Stimulated activated naive CD8-positive, alpha-beta T cell treated with anti-CD3 and anti-CD28 coated beads, Interleukin-15, Interleukin-2, amounts not matched to agents 100 U/mL and 50 U/mL, for 24 hours (primary cell): ENCODE measurements at places on chromosomes 2 and 18.

DNA sequence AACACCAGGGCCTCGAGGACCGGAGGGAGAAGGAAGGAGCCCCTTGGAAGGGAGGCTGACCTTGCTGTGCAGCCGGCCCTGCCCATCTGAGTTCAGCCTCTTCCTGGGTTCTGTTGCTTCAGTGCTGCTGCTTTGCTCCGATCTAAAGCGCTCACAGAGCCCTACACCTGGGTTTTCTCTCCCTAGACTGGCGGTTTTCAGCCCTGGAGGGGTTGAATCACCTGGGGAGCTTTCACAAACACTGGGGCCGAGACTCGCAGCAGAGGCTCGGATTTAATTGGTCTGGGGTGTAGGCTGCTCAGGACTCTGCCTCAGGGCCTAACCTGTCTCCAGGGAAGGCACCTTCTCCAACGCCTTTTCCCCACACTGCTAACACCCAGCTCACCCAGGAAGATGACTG lies 40.9 kb upstream of the SMAD7 start:
- no peak for DNase-seq

- no peak for DNase-seq
These were observed 104.1 kb upstream of the FZD5 start for GRCh38 chr2:207873794-207874193.

DNA sequence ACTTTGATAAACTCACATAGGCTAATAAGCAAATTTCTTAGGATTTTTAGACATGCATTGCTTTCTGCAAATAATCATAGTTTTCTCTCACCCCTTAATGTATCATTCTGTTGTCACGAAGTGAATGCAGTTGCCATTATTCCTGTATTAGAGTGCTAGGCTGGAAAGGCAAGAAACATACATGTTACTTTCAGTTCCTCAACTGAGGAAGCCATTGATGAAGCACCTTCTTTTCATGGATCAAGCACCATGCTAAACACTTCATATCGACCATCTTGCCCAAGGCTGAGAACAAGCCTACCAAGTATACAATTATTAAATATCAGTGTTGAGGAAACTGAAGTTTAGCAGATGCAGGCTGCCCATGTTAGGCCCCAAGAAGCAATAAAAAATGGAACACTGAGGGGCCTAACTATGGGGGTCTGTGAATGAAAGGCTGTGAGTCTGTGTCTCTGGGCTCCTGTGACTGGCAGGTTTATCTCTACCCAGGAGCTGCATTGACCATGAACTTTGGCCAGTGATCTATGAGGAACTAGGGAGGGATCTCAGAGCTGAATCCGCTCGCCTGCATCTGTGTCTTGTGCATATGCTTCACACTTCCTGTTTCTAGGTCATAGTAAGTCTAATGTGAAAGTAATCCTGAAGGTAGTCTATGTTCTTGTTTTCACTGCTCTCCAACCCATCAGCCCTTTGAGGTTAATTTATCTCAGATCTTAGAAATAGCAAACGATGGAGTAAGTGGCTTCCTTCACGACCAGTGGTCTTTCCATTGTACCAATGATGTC lies 16.0 kb upstream of the TSPYL6 start:
- DNase-seq, result no peak

DNA sequence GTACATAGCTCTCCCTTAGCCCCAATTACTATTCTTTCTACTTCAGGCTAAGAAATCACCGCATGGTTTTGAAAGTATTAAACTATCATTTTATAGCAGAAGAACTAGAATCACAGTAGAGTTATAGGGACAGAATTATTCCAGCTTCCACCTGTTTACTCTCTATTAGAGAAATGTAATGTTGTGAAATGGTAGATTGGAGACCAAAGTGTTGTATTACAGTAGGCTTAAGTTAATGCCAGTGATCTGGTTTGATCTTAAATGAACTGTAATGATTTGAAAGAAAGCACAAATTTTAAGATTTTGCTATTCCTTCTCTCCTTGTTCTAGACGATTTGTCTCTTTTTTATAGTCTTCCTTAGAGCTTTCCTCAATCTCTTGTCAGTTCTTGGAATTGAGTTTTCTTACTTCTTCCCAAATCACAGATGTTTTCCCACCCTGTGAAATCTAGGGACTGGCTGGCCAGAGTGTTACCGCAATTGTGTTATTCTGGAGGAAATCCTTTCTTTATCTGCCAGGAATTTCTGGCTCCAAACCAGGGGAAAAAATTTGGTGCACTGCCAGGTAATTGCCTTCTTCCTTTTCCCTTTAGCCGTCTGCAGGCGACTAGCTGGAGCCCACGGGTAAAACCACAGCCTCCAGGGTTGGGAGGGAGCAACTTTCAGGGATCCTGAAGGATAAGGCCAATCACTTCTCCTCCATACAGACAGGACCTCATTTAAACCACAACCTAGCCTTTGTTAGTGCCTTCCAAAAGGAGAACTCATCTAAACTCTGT lies 51.7 kb downstream of the NOP58 start:
- no peak for DNase-seq

DNA sequence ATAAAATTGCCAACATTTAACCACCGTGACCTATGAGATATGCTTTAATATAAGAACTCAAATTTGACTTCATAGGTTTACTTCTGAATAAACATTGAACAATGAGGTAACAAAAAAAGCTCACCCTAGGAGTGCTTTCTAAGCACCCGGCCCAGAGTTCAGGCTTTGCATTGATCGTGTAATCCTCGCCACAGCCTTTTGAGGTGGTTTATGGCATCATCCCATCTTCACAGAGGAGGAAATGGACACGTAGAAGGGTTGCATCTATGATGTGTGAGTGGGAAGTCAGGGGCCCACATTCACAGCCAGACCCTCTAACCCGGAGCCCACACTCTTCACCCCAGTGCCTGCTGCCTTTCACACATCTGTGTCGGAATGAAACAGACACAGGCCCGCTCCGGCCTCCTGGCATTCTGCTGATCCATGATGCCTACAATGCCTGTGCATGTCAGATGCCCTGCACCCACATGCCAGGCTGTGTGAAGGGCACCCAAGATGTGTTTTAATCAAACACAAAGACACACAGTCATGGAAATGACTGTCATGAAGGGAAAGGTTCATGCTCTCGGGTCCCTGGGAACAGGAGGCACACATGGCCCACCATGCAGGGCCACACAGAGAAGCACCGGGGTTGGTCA lies 48.6 kb upstream of the RPL31 start:
- DNase-seq, result peak; percentile 28
